ENCODE measurements at places on chromosomes 12 and 14.

DNA sequence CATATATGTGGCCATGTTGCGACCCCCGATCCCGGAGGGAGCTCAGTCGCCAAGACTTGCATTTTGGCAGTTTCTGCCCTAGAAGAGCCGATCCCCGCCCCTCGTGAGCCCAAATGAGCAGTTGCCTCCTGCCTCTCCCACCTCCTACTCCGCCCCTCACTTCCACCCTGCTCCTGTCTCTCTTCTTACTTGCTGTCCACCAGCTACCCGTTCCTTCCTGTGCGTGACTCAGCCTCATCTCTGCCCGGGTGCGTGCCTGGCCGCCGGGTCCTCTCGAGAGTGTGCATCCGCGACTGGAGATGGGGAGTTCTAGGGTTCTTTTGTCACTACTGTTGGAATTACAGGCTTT is 585 bp downstream of the GPATCH2L start:
- DNase-seq = peak; percentile 52

GRCh38 chr12:96205908-96206307 is 11.7 kb downstream of the ELK3 start:
- DNase-seq = no peak

GRCh38 chr14:69985463-69985862 is 106.2 kb downstream of the SMOC1 start:
- DNase-seq = no peak

DNA sequence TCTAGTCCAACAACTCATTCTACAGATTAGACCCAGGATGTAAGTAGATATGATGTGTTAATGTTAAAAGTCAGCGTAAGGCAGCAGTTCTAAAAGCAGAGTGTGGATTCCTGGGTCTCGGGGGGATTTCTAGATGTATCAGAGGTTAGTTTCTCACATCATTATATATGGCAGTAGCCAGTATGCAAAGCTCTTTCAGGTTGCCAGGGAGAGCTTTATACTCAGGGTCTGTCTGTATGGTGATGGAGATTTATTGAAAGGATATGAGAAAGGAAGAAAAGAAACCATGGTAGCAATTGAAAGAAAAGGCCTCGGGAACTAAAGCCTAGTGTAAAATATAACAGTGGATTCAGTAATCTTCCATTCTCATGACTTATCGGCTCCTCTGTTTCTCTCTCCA is 26.2 kb upstream of the PAWR start:
- DNase-seq = no peak

DNA sequence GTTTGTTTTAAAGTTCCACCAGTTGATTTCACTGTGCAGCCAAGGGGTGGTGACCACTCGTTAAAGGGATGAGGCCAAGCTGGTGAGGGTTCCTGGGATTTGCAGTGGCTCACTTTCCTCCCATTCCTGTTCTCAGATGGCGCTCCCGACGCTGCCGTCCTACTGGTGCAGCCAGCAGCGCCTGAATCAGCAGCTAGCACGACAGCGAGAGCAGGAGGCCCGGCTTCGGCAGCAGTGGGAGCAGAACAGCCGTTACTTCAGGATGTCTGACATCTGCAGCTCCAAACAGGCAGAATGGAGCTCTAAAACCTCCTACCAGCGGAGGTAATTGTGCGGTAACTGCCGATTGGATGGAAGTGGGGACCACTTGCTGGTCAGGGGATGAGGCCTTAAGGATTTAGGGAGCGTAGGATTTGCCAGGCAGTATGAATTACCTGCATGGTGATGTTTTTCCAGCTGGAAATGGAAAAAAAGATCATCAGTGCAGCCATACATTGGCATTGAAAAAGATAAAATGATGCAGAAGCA is 2.9 kb downstream of the TCHP start:
- DNase-seq = no peak

- DNase-seq = no peak
These were observed 252.3 kb downstream of the KTN1 start for GRCh38 chr14:55832122-55832911.

GRCh38 chr14:41297576-41298327 is 308.9 kb upstream of the LRFN5 start:
- DNase-seq = no peak

- DNase-seq = no peak
These were observed 323.3 kb upstream of the RTL1 start for GRCh38 chr14:101226603-101227425.

DNA sequence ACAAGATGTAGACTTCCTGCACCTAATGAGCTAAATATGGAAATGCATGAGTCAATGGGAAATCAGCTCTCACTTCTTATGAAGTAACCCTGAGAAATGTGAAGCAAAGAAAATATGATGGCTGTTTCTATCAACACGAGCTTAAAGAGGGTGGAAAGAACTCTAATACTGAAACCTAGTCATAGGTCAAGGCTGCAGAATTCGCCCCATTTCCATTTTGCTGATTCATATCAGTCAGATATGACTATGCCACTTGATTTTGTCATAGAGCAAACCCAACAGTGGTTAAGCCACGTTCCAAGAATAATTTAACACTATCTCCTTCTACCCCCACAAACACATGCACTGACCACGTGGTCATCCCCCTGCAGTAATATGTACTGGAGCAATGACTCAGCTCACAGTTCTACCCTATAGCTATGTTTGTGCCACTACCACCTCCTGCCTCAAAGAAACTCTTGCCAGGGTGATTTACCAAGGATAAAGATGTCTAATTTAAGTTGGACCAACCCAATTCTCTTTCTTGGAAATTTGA is 157.5 kb downstream of the TMTC3 start:
- DNase-seq = peak; percentile 81

- DNase-seq = no peak
These were observed 167.0 kb downstream of the LRFN5 start for GRCh38 chr14:41773536-41774279.

GRCh38 chr12:127239781-127240180 is 1027.2 kb upstream of the TMEM132C start:
- no peak for DNase-seq

DNA sequence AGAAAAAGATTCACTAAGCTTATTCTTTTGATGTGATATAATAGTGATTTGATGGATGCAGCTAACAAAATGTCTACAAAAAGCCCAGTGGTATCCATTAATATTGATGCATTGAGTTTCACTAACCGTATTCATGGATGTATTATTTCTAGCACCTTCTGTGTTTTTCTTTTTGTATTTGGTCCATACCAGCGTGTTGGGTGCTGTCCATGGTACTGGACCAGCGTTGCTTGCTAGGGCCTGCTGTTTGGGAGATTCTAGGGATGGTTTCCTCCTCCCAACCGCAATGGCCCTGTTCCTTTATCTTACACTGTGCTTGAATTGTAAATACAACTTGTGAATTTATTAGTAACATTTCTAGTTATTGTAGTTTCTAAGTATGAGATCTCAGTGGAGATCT is 31.7 kb downstream of the ANO4 start:
- peak; percentile 58 for DNase-seq

DNA sequence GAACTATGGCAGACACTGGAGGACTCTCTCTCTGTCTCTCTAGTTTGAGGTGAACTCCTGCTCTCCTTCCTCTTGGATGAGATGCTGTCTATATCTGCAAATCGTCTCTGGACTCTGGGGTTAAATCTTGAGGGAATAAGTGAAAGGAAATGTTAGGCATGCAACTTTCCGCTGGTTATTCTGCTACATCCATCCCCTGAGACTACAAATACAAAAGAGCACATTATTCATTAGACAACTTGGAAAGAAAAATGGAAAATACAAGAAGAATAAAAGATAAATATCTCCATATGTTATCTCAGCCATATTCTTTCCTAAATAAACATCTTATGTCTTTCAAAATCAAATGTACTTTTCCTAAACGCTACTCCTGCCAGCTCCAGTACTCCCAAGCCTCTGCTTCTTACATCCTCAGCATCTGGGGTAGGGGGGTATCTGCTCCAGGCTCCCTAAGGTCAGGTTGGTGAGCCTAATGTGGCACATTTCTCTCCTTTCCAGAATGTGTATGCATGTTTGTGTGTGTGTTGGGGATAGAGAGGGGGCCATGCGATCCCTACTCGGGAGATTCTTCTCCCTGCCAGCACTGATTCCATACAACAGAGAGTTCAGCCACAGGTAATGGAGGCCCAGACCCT is 102.9 kb upstream of the FSCB start:
- DNase-seq = no peak

DNA sequence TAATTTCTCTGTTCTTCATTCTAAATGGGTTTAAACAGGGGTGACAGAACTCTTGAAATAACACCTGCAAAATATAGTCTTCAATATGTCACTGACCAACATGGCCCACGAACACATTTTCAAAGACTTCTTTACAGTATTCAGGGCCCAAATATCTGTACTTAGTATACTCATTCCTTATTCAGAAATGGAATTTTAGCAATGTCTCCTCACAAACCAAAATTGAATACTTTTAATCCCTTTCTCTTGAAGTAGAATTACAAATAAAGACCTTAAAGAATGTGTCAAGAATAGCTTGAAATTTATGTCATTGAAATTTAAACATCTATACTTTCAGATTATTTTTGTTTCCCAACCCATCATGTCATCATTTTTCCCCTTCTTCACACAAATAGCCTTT is 263.1 kb downstream of the LRIG3 start:
- no peak for DNase-seq

- DNase-seq = no peak
These were observed 4.5 kb upstream of the BRF1 start for GRCh38 chr14:105305345-105305744.

DNA sequence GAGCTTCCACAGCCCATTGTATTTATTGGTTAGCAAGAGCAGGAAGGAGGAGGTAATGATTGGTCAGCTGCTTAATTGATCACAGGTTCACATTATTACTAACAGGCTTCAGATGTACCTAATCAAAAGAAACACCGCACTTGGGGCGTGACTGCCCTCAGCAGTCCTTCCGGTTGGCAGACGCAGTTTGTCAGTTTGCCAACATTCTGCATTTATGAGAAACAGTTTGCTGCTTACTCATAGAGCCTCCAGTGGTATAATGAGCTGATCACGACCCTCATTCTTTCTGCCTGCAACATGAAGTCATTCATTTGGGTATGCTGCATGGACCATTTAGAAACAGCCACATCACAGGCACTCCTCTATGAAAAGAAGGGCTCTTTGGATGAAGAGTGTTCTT is 42.5 kb upstream of the PPM1H start:
- DNase-seq = no peak

GRCh38 chr14:95516554-95517181 is at the start of gene SYNE3:
TSS of gene SYNE3 (minus strand) at chr14:95516650. CDS start at chr14:95475821, 40,829 bp downstream.
- DNase-seq = no peak

DNA sequence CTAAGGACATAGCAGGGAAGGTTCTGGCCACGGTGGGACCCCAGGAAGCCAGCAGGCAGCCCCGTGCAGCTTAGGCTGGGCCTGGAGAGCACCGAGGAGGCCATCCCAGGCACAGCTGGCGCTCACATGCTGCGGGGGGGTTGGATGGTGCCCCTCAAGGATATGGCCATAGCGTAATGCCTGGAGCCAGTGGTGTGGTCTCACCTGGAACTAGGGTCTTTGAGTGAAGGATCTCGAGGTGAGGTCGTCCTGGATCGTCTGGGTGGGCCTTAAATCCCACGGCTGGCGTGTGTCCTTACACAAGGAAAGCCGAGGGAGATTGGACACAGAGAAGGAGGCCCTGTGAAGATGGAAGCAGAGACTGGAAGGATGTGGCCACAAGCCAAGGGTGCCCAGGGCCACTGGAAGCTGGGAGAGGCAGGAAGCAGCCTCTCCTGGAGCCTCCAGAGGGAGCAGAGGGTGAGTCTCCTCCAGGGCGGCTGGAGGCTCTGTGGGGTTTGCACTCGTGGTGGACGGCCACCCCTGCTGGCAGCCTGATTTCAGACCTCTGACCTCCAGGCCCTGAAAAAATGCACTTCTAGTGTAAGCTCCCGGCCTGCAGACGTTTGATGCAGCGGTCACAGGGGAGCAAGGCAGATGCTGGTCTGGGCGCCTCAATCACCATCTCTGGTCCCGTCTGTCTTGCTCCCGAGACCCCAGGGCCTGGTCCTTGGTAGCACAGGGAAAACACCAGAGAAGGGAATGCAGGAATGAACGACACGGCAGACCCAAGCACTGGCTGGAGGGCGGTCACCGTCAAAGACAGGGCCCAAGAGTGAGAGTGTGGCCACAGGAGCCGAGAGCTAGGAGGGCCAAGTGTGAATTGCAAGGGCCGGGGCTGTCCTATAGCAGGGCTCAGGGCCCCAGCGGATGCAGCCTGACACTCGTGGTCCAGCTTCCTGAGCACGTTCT is 218.6 kb downstream of the KIF26A start:
- DNase-seq = no peak

DNA sequence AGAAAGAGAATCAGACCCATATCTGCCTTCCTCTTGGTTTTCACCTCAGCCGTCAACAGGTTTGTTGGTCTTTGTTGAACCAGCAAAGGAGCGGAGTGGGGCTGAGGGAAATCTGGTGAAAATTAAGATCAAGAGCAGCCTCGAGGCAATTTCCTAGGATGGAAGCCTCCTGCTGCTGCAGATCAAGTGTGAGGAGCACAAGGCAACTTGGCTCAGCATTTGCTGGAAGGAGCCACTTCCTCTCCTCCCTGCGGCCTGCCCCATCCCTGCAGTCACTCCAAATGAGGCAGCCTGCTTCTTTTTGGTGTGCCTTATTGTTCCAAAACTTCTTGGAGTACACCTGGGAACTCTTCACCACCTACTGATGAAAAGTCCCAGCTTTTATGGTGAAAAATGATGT is 4.9 kb downstream of the TC2N start:
- no peak for DNase-seq

GRCh38 chr14:96304956-96305355 is 48.9 kb downstream of the BDKRB1 start:
- no peak for DNase-seq

- no peak for DNase-seq
These were observed 109.8 kb upstream of the FUT8 start for GRCh38 chr14:65302571-65303189.

- DNase-seq = no peak
These were observed 10.1 kb upstream of the BDKRB1 start for GRCh38 chr14:96245710-96246538.

GRCh38 chr12:121578230-121579189 is 2.3 kb downstream of the KDM2B start:
- DNase-seq = no peak

DNA sequence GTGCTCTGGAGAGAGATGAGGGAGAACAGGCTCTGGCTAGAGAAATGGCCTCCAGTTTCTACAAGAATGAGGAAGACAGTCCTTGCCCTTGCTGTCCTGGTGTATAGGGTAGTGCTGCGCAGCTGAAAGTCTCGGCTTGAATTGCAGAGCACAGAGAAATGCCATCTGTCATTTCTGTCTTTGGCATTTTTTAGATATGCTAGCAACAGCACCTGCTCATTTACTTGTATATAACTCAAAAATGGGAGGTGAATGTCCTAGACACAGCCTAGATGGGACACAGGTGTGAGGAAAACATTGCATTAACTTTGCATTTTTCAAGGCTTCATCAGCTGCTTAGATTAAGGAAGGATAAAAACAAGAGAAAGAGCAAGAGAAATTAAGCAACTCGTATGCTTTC is 35.8 kb downstream of the GPR19 start:
- DNase-seq = no peak

GRCh38 chr12:91332302-91332701 is 149.7 kb upstream of the DCN start:
- no peak for DNase-seq
